ENCODE measurements at places on chromosomes 5 and 9. TPM values are rescaled to one million over a fixed set of nuclear protein-coding genes. Genes with fewer than 3 reads are reported as not detected.

The BSPRY gene
- polyA plus RNA-seq, result 9.6 TPM

The IFNB1 gene
- not detected for polyA plus RNA-seq

The RABEPK gene
- 22.4 TPM for polyA plus RNA-seq

The STC2 gene
- polyA plus RNA-seq, result 2.0 TPM

The PCDHB2 gene
- polyA plus RNA-seq, result 6.0 TPM

The GLRA1 gene
- polyA plus RNA-seq, result not detected

DNA sequence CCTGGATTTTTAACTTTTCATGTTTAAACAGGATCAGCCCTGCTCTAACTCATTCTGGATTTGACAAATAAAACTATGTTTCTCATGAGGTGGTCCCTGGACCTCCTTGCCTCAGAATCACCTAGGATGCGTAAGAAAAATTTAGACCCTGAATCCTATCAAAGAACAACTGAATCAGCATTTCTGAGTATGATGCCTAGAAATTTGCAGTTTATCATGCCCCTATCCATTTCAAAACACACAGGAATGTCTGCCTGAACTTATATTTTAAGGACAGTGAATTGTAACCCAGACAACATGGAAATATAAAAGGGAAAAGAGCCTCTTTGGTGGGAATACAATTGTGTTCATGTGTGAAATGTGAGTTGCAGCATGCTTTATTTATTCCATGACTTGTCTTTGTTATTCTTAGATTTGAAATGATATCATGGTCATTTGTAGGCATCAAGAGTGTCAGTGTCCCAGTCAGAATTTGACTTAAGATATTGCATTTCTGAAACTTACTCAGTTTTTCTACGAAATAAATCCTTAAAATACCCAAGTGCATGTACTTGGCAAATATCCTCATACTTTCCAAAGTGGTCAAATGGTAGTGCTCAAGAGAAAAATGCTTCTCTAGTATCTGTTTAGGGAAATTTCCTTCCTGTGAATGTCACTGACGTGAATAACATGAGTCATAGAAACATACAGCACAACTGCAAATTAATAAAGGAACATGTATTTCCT lies 144.3 kb downstream of the GIN1 start:
- DNase-seq, result no peak

GRCh38 chr5:35136386-35136785 lies 88.6 kb upstream of the AGXT2 start:
- no peak for DNase-seq

Data from right renal cortex interstitium (tissue), 3 donors.